C1 segment of cervical spinal cord (tissue), 14 donors: ENCODE measurements at places on chromosomes 5 and 9.
A peak's percentile ranks its signal among the peaks of the same experiment; 100 is the strongest.

DNA sequence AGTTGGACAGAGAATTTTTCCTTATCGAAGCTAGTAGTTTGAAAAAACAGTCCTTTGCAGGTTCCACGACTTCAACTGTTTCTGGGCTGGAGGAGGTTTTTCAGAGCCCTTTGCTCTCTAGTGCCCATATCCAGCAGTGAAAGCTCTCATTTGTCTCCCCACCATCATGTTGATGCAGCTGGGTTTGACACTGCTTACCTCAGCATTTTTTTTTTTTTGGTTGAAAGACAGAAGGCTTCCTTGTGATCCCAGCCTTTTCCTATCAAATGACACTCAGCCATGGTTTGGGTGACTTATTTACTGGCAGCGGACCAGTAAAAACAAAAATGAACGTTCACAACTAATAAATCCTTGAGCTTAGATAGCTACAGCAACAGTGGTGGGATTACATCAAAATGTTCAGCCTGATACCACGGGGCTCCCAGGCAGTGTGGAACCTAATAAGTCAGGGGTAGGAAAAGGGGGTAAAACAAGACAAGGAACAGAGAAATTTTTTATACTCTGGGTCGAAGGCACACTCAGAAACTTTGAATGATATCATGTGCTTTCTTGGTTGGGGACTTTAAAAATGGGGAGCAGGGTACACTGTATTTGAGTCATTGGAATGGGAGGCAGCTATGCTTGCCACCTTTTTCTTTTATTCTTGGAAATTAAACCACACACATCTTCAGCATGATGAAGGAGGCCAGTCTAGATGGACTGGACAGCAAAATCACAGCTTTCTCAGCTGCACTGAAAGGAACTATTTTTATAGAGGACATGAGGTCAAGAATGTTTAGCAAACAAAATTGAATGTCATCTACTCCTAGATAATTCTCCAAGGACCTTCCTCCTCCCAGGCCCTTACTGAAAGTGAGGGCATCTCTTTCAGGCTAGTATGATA, 308.9 kb upstream of the MPDZ start:
- peak; percentile 4 for DNase-seq

DNA sequence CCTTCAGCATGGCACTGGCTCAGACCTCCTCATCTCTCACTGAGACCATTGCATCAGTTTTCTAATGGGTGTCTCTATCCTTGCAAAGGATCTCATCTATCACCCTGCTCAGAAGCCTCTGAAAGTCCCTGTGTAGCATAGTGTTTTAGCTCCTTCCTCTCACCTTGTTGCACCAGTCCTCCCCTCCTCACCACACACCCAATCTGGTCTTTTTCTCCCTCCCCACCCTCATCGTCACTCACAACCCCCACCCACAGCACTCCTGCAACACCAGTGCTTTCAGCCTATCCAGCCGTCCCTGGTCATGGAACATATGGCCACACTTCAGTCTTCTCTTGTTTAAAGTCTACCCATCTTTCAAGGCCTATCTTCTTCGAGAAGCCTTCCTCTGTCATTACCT, 74.5 kb downstream of the ANGPTL2 start:
- no peak for DNase-seq

GRCh38 chr5:159419576-159419975, 89.3 kb upstream of the IL12B start:
- DNase-seq: no peak

DNA sequence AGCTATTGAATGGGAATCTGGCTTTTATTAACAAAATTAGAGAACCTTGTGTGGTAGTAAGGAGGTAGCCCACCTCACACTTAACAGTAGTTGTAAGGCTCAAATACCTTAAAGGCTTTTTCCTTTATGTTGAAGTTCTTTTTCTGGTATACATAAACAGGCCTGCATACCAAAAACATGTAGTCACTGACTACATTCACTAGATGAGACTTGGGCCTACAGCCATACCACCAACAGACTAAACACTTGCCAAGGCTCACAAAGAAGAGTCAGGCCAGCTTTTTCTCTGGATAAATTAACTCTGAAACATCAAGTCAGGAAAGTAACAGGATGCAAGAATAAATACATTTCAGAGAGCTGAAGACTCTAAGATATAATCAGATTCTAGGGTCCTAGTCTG, 78.6 kb upstream of the MPDZ start:
- no peak for DNase-seq

DNA sequence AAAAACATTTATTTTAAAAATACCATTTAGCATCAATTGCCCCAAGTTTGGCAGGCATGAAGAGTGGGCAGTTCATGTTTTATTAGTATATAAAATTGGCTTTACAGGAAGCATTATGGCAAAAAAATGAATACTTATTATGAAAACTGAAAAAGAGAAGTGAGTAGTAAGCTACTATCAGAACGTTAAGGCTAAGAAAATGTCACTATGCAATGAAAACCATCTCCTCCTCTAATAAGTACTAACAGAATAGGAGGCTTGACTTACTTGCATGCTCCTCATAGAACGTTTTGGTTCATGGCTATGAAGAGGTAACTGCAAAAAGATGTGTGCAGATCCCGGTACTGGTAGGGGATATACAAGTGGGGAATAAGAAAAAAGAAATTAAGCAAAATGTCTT, 23.6 kb downstream of the TICAM2 start:
- DNase-seq: no peak

GRCh38 chr5:128772356-128772755, 192.9 kb upstream of the SLC27A6 start:
- DNase-seq: no peak

GRCh38 chr9:136840877-136841645, 1.2 kb upstream of the AJM1 start:
- peak; percentile 52 for DNase-seq

DNA sequence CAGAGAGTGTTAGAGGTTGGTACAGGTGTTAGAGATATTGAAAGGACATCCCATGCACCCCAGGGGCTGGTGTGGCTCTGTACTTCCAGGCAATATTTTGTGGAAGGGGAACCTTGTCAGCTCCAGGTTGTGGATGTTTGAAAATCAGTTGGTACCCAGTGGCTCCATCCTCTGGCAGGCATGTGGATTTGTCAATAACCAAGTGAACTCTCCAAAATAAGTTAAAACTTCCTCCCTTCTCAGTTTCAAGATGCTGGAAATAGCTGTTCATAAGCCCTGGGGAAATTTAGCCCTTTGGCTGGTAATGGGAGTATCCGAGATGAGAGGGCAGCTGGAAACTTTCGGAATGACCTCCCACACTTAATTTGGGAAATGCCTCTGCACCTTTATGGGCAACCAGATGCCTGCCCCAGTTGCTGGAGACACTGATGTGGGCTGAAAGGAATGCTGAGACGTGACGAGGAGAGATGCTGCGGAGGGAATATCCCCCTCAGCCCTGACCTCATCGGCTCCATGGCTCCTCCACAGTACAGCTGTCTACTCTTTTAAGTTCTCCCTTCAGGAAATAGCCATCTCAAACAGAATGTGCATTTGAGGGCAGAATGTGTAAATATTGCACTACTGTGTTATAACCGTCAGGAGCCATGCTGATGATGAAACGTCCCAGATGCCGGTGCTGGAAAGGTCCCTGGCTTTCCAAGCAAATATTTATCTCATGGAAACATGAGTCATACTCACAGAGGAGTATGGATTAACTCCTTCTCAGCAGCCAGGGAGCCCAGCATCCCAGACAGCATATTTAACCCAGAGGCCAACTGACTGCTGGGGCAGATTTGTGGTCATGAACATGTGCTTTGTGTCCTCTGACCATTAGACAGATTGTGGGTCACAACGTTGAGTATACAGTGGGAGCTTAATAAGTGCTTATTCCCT, 29.5 kb downstream of the TGFBI start:
- DNase-seq: no peak

GRCh38 chr5:80919678-80920196, 40.4 kb upstream of the RASGRF2 start:
- DNase-seq: no peak

DNA sequence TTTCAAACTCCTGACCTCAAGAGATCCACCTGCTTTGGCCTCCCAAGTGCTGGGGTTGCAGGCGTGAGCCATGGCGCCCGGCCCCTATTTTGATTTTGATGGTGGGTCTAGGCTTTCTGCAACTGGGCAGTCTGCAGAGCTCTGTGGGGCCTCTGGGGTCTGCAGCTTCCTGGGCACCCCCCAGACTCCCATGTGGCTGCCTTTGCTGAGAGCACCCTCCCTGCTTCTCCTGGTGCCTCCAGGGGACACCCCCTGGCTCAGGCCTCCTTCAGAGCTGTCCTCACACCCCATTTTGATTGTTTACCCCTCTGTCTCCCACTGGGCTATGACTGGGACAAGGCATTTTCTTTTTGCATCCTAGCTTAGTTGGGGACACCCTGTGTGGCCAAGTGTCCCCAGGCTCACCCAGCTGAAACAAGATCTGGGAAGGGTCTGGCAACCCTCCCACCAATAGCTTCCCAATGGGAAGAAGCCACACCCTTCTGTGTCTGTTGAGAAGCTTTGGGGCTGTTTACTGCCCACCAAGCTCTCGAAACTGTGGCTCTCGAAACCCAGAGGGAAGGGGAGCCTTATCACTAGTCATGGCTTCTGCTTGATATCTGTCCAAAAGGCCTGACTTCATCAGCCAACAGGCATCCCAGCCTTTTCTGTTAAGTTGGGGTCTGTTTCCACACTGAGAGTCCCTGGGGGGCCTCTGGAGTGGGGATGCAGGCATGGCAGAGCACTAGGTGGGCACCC, 204.4 kb upstream of the IER5L start:
- DNase-seq: no peak

- DNase-seq: no peak
These were observed 349.2 kb upstream of the RORB start for GRCh38 chr9:74147906-74148305.

- DNase-seq: no peak
These were observed 1079.4 kb upstream of the COX7C start for GRCh38 chr5:85538362-85538761.

DNA sequence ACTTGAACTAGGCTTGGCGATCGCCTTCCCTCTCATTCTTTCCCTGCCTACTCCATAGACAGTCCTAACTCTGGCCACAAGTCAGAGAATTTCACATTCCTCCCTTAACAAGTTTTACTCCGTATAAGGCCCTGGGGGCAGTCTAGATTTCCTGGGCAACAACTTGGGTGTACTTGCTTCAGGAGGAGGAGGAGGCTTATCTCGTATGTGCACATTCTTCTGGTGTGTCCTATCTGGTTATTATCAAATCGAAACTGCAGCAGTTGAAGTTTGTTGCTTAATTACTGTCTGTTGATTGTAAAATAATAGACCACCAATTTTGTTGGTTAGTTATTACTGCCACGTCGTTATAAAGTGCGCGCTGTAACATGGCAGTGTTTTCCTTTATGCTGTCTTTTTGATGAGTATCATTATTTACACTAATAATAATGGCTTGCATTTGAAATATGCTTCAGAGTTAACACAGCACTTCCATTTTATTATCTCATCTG, 42.0 kb downstream of the PIP5K1B start:
- DNase-seq: no peak

DNA sequence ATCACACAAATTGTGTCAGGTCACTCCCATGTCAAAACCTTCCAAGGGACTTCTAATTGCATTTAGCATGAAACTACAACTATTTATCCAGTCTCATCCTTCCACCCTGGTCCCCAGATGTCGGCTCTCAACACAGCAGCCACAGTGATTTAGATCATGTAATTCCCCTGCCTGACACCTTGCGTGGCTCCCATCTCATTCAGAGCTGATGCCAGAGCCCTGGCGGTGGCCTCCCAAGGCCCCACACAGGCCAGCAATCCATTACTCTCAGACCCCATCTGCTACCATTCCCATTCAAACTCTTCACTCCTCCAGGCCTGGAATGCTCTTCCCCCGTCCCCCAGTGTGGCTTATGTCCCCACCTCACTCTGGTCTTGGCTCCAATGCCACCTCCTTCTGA, 2.4 kb downstream of the SLC35D2 start:
- DNase-seq: no peak

DNA sequence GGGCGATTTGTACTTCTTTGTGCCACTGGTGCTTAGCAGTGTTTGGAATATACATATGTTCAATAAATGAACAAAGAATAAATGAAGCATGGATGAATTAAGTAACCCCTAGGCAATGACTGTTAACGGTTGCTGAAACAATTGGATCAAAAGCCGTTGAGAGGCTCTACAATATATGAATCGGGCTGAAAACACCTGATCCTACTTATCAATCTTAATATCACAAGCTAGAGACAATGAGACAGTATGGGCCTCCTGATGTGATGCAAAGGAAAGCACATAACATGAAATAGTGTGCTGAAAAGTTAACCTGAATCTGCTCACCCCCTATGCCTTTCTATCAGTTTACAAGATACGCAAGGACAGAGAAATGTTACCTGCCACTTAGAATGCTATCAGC, 410.3 kb upstream of the RGMB start:
- no peak for DNase-seq

- DNase-seq: no peak
These were observed 7.4 kb upstream of the GRAMD2B start for GRCh38 chr5:126415789-126416188.

DNA sequence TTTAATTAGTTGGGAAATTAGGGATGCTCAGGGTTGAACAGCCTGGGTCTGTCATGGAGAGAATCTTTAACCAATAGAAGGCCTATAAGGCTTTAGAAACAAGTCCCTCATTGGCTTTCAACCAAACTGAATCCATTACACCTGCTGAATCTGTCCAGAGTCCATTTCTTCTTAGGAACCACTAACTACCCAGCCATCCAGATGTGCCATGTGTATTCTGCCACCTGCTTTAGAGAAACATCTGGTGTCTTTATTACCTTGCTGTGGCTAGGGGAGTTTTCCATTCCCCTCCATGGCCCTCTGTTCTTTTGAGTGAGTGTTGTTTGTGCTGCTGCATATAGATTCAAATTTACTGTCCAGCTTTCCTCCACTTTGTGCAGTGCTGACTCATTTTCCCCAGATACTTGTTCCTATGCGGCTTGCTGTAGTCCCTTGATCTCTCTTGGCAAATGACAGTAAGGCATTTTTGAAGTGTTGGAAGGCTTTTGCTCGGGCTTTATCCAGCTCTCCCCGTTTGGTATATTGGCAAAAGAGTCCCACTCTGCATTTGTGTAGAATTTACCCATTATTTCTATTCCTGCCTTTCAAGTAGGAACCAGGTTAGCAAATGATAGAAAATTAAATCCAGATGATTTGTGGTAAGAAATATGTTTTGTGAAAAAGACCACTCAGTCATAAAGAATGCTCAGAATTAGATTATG, 54.6 kb downstream of the NLN start:
- no peak for DNase-seq

GRCh38 chr5:128881502-128882018, 83.7 kb upstream of the SLC27A6 start:
- no peak for DNase-seq

GRCh38 chr9:10661994-10662393, 49.2 kb upstream of the PTPRD start:
- DNase-seq: no peak

DNA sequence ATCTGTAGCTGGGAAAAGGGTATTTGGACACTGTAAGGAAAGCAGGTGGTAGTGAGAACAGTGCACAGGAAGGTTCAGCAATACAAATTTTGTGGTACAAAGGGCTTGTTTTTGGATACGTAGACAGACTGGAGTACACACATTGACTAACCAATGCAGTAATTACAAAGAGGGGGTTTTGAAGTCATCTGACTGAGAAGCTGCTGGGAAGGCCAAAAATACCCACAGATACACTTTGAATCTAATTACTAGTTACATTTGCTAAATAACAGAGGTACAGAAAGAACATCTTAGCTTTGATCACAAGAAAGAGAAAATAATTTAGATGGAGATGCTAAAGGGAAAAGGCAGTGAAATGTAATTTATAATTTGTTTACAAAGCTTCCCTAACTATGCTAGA, 45.9 kb downstream of the PKD2L2 start:
- DNase-seq: no peak

- DNase-seq: no peak
These were observed 692.8 kb upstream of the CDH18 start for GRCh38 chr5:20680718-20681302.

- no peak for DNase-seq
These were observed 44.3 kb downstream of the ERBIN start for GRCh38 chr5:65970481-65971367.
